Right cardiac atrium (tissue), 5 donors: ENCODE measurements at places on chromosomes 3 and 15. TPM values are rescaled to one million over a fixed set of nuclear protein-coding genes. Genes with fewer than 3 reads are reported as not detected.

Gene ZNF80
- total RNA-seq = not detected

GRCh38 chr15:91099616-91099994 lies 452 bp upstream of the SV2B start:
- peak; percentile 63 for DNase-seq

GRCh38 chr3:184836090-184836822 lies 24.3 kb downstream of the VPS8 start:
- no peak for DNase-seq

DNA sequence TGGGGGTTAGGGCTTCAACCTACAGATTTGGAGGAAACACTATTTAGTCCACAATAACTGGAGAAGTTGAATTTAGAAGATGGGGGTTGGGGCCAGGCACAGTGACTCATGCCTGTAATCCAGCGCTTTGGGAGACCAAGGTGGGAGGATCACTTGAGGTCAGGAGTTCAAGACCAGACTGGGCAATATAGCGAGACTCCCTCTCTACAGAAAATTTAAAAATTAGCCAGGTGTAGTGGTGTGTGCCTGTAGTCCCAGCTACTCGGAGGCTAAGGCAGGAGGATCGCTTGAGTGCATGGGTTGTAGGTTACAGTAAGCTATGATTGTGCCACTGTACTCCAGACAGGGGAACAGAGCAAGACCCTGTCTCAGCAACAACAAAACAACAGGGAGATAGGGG lies 5.0 kb upstream of the DYNLT2B start:
- DNase-seq = no peak

GRCh38 chr3:95627293-95627692 lies 1187.1 kb upstream of the EPHA6 start:
- no peak for DNase-seq

GRCh38 chr3:138092023-138092422 lies 23.4 kb downstream of the DZIP1L start:
- no peak for DNase-seq

Gene SLC6A11
- not detected for total RNA-seq

Gene NISCH
- 50.7 TPM for total RNA-seq

DNA sequence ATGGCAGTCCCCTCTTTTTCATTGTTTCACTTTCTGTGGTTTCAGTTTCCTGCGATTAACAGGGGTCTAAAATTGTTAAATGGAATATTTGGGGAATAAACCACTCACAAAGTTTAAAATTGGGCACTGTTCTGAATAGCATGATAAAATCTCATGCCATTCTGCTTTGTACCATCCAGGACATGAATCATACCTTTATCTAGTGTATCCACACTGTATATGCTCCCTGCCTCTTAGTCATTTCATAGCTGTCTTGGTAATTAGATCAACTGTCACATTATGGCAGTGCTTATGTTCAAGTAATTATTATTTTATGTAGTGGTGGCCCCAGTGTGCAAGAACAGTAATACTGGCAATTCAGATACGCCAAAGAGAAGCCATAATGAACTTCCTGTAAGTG lies 734.5 kb downstream of the ZPLD1 start:
- no peak for DNase-seq

DNA sequence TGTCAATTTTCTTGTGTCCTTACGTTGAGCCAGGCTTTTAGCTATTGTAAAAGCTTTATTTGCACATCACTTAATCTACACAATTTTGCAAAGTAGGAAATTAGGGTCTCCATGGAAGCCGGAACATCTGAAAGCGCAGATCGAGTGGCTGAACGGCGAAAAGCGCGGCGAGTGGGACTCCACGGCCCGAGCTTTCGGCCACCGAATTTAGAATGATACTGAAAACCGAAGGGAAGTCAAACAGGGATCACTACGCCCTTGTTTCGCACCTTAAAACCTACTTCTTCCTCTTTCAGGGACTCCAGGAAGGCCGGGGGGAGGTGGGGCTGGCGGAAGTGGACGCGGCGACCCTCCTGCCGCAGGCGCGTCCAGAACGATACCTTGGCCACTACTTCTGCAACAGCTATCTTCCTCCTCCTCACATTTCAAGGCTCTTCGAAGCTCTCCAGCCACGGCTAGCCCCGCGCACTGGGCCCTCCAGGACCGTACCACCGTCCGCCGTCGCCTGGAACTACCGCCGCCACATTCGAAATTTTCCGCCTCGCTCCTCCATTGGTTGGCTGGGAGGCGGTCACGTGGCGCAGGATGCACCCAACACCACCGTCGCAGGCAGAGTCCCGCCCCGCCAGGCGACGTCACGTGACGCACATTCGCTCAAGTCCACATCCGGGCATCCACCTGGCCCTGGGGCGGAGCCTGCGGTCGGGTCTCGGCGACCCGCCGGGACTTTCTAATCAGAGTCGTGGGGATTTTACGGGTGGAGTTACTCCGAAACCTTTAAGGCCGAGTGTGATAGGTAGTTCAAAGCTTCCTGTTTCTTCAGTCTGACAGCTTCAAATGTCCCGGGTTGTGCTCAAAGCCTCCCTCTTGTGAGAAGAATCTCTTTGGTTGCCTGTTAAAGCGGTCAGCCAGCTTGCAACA lies at the start of gene SGO1:
TSS of gene SGO1 (minus strand) at position 528 of the 921 bp plus-strand sequence. CDS start 2,179 bp downstream, outside the sequence.
- peak; percentile 99 for DNase-seq

DNA sequence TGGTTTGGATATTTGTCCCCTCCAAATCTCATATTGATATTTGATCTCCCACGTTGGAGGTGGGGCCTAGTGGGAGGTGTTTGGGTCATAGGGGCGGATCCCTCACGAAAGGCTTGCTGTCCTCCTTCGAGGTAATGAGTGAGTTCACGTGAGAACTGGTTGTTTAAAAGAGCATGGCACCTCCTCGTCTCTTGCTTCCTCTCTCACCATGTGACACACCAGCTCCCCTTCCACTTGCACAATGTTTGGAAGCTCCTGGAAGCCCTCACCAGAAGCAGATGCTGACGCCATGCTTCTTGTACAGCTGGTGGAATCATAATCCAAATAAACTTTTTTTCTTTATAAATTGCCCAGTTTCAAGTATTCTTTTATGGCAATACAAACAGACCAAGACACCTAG lies 38.6 kb downstream of the RFTN1 start:
- DNase-seq = no peak

DNA sequence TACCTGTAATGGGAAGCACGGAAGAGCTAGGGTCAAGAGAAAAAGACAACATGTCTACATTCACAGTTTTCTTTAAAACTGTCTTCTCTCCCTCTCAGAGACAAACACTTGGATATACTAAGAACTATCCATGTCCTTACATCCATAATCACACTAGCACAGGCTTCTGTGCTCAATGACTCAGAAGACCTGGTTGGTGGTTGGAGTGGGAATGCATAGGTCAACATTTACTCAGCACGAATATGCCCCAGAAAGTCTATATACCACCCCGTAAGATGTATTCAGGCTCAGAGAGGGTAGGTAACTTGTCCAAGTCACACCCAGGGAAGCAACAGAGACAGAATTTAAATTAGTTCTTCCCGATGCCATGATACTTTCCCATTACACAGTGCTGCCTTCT lies 891.1 kb downstream of the TUSC7 start:
- DNase-seq = no peak

DNA sequence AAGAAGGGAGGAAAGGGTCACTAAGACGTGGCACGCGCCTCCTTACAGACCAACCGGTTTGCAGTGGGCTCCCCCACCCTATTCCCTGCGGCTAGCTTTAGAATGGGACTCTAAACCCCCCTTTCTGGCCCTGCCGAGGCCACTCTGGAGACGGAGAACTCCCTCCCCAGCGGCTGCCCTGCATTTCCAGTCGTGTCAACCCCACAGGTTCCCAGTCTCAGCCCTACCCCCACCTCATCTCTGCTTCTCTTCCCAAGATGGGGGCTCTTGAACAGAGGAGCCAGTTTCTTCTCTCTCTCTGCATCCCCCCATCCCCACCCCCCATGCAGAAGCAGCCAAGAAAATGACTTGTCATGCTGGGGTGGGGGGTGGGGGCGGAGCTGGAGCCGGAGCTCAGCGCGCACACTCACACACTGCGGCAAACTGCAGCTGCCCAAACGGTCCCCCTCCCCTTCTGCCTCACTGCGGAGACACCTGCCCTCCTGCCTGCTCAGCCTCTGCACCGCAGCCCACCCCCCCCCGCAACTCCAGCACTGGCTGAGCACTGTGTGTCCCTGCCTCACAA lies 871 bp downstream of the MAP1A start:
- no peak for DNase-seq

GRCh38 chr3:115989684-115990421 lies 366.5 kb downstream of the GAP43 start:
- no peak for DNase-seq

DNA sequence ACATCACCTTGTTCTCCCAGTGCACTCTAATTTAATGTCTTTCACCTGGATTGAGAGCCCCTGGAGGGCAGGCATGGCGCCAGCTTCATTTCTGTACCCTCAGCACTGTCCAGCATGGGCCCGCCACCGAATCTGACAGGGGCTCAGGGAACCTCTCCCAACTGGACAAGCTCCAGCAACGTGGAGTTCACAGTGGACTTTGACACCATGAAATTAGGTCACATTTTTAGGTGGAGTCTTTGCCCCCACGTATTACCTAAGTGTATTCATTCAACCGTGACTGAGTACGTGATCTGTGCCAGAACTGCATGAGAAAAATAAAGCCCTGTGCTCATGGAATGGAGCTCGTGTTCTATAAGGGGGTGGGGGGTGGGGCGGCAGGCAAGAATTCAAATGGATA lies 94.1 kb upstream of the ATP2B2 start:
- DNase-seq = no peak

DNA sequence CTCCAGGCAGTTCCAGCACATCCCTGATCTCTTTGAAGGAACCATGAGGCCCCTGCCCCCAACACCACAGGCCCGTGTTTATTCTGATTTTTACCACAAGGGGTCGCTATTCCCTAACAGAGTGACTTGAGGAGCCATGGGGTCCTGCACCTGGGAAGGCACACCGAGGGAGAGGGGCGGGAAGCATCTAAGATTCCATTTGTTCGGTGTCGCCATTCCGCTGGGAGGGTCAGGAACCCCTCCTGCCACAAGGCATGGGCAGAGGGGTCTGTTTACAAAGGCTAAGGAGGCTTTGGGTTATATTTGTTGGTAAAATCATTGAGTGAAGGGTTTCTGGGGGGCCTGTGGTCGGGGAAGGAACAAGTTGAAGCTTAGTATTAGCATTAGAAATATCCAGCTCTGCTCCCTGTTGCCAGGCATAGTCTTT lies 77.1 kb downstream of the WDR76 start:
- peak; percentile 24 for DNase-seq

Gene TYRO3
- total RNA-seq = 11.3 TPM

DNA sequence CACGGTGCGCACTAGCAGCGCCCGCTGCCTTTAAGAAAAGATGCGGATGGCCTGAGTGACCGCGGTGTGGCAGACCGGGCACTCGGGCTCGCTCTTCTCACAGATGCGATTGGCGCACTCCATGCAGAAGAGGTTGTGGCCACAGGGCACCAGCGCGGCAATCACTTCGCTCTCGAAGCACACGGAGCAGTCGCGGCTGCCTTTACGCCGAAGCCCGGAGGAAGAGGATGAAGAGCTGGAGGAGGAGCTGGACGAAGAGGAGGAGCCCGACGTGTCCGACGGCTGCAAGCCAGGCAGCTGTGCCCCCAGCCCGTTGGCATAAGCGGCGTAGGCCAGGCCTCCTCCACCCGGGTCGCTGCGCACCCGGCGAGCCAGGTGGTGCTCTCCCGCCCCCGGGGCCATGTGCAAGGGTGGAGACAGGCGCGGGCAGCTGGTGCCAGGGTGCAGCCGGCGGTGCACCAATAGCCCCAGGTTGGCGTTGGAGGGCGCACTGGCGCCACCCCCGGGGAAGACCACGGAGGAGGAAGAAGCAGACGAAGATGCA lies 2.6 kb downstream of the MEX3B start:
- DNase-seq = peak; percentile 54

Gene GOLGA8T
- total RNA-seq = 2.6 TPM

- DNase-seq = no peak
Observed at GRCh38 chr15:69299943-69300588, 1.4 kb downstream of the PAQR5 start.

- no peak for DNase-seq
Observed at GRCh38 chr3:9151240-9151639, 98.2 kb downstream of the SRGAP3 start.

- no peak for DNase-seq
Observed at GRCh38 chr3:153001210-153002078, 160.6 kb upstream of the RAP2B start.

GRCh38 chr3:58323529-58324390 lies 8.9 kb upstream of the PXK start:
- DNase-seq = no peak

Gene AGBL1
- not detected for total RNA-seq

GRCh38 chr3:25427563-25427941 lies 511 bp upstream of the RARB start:
- DNase-seq = no peak

Gene TGM4
- total RNA-seq = not detected

Gene SHC4
- 6.6 TPM for total RNA-seq

Gene PROS1
- 77.5 TPM for total RNA-seq

GRCh38 chr3:4351164-4351855 lies 48.1 kb downstream of the SETMAR start:
- DNase-seq = no peak

DNA sequence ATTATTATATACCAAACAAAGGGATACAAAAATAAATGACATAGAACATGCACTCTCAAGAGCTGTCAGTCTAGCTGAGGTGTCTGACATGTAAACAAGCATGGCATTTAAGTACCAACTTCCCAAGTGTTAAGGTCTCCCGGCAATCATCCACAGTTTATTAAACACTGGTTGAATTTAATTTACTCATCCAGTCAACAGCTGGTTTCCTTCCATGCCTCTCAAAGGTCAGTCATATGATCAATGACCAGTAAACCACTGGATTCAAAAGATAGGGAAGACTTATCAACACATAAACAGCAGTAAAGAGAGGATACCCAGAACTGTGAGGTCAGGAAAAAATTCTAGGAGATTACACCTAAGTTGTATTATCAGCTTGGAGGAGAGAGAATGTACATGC lies 80.4 kb downstream of the ADAM10 start:
- DNase-seq = no peak

DNA sequence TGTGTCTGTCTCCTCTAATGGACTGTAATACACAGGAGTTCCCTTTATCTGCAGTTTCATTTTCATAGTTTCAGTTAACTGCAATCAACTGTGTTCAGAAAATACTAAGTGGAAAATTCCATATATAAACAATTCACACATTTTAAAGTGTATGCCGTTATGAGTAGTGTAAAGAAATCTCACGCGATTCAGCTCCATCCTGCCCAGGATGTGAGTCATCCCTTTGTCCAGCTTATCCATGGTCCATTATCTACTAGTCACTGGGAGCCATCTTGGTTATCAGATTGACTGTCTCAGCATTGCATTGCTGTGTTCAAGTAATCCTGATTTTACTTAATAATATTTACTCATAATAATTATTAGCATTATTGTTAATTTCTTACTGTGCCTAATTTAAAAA lies 14.5 kb downstream of the ZPLD1 start:
- DNase-seq = no peak

- no peak for DNase-seq
Observed at GRCh38 chr15:47674586-47675232, 42.6 kb upstream of the SEMA6D start.

GRCh38 chr15:91110407-91110806 lies 10.3 kb downstream of the SV2B start:
- DNase-seq = peak; percentile 45
